ENCODE measurements at places on chromosomes 1 and 21. TPM values are rescaled to one million over a fixed set of nuclear protein-coding genes. Genes with fewer than 3 reads are reported as not detected.

Gene SELE
- total RNA-seq: not detected

- DNase-seq: no peak
These were observed 5.6 kb downstream of the CAMK2N1 start for GRCh38 chr1:20480243-20480944.

Gene TRIM67
- total RNA-seq: 0.12 TPM

Gene MSH4
- total RNA-seq: 0.99 TPM

DNA sequence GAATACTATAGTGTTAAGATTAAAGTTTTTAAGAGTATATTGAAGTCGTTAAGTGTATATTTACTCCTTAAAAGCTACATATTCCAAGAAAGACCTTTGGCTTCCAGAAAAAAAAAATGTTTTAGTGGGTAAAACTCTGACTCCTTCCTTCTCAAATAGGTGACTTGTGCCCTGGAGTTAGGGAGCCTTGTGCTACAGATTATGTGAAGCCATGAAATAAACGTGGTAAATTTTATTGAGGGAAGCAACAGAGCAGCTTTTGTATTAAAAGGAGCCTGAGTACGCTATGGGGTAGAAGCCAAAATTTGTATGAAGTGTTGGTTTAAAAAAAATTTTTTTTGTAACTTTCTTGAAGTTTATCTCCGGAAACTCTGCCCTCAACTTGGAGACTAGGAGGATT lies 994 bp downstream of the RO60 start:
- no peak for DNase-seq
